ENCODE measurements at places on chromosomes 3 and 15.

- DNase-seq = no peak
Observed at GRCh38 chr15:71570736-71571135, 239.6 kb upstream of the NR2E3 start.

GRCh38 chr3:11438646-11439045, 166.4 kb downstream of the ATG7 start:
- DNase-seq = peak; percentile 59

GRCh38 chr15:100193277-100193860, 148.4 kb downstream of the ADAMTS17 start:
- DNase-seq = no peak

DNA sequence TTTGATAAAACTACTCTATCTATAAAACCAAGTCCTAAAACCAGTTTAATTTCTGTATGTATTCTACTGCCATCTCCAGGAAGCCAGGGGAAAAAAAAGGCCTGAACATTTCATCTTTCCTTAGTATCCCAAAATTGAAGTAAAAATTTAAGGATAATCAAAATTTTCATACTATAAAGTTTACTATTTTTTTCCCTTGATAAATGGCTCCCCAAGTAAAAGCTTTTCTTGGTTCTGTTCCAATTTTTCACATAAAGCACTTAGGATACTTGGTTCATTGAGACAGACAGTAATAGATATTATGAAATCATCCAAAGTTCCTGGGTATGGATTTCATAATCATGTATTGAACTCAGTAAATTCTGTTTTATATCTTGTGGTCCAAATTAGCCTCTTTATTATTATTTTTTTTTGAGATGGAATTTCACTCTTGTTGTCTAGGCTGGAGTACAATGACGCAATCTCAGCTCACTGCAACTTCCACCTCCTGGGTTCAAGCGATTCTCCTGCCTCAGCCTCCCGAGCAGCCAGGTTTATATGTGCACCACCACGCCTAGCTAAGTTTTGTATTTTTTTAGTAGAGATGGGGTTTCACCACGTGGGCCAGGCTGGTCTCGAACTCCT, 34.5 kb downstream of the ICE2 start:
- DNase-seq = peak; percentile 61

- no peak for DNase-seq
Observed at GRCh38 chr15:40313531-40314398, 6.0 kb upstream of the PLCB2 start.
